LoVo (cell line): ENCODE measurements at places on chromosomes 7 and 10.

- DNase-seq, result no peak
Observed at GRCh38 chr10:102740229-102740628, 3.5 kb upstream of the WBP1L start.

DNA sequence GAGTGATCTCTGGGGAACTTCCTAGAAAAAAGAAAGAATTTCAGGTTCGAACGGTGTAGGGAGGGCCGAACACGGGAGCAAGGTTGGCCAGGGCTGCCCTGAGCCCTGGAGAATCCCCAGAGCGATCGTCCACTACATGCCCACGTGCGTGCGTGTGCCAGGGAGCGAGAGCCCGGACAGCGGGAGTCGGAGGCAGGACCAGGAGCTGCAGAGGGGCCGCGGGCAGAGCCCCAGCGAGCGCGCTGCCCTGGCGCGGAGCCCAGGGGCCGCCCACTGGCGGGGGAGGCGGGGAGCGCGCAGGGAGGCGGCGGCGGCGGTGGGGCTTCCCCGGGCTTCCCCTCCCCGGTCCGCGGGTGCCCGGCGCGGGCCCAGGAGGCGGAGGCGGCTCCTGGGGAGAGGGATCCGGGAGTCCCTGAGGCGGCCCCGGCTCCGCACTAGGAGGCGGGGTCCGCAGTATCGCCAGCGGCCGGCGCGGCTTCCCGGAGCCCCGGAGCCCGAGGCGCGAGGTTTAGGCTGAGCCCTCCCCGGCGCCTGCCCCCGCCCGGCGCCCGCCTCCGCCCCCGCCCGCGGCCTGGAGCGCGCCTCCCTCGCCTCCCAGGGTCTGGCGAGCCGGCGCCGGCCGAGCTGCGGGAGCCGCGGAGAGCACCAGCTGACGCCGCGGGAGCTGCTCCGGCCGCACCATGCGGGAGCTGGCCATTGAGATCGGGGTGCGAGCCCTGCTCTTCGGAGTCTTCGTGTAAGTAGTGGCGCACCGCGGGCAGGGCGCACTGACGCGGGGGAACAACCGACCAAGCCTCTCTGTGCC lies at the start of gene PLPP4:
PLPP4 (plus strand) TSS at position 602 of the 805 bp plus-strand sequence; CDS start at position 681, 79 bp downstream.
- DNase-seq, result no peak

GRCh38 chr10:123888751-123889150 lies 2.9 kb downstream of the CPXM2 start:
- no peak for DNase-seq

- no peak for DNase-seq
Observed at GRCh38 chr7:68205826-68206225, 1209.2 kb downstream of the TYW1 start.

- DNase-seq, result no peak
Observed at GRCh38 chr10:79171504-79171903, 102.7 kb downstream of the ZMIZ1 start.

- DNase-seq, result no peak
Observed at GRCh38 chr10:112593023-112593422, 146.0 kb downstream of the VTI1A start.

DNA sequence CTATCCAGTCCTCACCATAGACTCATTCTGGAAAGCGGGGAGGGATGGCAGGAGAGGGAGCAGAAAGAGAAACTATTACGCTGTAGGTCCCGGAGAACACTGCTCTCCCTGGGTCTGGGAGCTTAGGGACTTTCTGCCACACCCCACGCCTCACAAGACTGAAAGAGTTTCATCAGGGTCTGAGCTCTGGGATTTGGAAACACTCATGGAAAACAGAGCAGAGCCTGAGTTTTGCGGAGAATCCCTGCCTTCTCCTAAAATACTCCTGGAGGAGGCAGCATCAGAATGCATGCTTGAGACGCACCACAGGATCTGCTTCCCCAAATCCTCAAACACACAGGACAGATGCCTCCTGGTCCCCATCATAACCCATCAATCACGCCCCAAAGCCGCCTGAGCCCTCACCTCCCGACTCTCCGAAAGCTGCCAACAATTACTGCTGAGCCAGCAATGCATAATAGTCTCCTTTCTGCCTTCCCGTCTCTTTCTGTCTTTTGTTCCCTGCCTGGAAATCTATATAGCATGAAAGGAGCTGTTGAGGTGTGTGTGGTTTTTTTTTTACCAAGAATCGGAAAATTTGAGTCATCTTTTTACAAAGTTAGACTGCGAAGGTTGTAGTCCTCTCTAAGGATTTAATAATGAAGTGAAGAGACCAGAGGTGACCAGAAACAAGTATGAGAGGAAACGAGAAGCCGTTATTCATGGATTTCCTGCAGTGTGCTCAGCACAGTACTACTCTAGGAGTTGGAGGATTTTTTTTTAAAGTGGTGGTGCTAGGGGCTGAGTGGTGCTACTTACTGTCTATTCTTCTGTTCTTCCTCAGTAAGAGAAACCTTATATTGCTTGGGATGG lies 37.7 kb downstream of the ASB13 start:
- no peak for DNase-seq

DNA sequence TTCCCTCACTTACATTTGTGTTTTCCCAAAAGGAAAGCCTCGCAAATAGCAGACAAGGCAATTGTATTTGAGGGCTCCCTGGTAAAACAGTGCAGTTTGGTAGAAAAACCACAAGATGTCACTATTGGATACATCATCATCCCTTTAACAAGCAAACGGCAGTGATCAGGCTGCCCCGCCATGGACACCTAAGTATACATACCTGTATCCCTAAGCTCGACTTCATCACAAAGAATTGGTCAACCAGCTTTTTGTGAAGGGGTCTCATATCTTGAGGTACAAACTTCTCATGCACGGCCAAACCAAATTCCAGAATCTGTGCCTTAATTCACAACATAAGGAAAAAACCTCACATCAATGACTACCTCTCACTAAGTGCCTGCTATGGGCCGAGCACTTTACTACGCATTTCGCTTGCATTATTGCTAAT lies 179.5 kb upstream of the IMMP2L start:
- peak; percentile 83 for DNase-seq

GRCh38 chr10:77978360-77978759 lies 51.0 kb downstream of the POLR3A start:
- no peak for DNase-seq

DNA sequence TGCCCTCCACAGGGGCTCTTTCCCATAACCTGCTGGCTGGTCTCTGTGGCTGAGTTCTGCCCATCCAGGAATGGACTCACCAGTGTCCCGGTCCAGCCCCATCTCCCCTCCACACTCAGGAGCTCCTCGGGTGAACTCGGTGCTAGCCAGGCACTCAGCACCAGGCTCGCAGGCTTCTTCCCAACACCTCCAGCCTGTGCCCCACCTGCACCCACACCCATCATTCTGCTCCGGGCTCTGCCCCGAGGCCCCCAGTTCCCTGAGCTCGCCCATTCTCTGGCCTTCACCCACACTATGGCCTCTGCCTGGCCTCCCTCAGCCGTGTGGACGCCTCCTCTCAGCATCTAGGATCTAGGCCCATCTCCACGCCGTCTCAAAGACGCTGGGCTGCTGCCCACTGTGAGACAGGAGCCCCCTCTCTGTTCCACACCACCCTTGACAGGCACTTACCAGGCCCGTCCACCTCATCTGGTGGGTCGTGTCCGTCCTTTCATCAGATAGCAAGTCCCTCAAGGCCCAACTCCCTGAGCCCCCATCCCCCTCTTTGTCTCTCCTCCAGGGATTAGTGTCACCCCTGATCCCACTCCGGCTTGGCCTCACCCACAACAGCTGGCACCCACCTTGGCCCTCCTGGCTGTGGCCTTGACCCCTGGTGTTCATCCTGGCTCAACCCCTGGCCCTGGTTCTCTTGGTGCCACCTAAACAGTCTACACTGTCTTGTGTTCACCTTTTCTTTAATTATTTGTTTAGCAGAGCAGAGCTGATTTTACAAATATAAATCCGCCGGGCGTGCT lies 76.0 kb upstream of the FAM20C start:
- DNase-seq, result no peak

DNA sequence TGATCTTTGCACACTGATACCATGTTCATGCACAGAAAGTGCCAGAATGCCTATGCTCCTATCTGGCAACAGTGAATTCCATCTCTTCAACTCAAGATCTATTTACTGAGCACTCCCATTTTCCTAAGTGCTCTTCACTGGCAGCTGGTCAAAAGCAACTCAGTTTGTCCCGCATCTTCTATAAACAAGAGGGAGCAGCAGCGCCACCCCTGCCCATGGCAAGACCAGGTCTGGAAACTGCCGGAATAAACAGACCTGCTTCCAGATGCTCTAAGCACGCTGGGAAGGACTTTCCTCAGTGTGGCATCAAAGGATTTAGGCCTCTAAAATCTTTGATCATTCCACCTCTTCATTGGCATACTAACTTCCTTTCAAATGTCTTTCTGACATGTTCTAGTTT lies 104.4 kb upstream of the MACROH2A2 start:
- DNase-seq, result no peak

GRCh38 chr10:33352175-33352574 lies 17.7 kb upstream of the NRP1 start:
- DNase-seq, result no peak

- no peak for DNase-seq
Observed at GRCh38 chr10:38102880-38103279, 8.7 kb downstream of the ZNF37A start.

DNA sequence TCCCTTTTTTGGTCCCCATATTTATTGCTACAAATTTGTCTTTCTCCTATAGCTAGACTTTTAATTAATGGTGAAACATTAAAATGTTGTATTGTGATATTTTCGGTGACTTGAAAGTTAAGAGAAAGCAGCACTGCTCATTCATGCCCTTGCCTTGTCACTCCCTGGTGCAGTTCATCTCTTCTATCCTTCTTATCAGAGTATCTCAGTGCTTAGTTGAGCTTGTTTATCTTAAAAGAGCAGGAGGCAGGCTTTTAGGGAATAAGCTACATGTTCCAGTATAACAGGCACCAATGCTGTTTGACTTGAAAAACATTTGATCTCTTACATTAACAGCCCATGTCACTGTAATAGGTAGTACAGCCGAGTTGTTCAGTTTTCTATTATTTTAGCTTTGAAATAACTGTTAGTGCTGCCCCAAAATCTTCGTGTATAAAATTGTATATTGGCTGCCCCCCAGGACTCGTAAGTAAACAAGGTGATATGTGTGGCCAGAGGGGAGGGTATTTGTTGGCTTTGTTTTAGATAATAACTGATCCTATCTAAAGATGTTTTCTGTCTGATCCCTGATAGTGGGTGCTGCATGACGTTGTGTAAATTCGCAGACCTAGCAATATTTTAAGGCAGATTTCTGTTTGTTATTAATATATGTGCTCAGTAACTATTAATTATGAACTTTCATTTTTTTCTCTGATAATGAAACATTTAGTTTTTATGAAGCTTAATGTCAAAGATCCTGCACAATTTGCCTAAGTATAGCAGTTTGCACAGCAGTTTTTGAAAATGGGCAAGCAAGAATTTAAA lies 96.5 kb downstream of the BTRC start:
- DNase-seq, result no peak

DNA sequence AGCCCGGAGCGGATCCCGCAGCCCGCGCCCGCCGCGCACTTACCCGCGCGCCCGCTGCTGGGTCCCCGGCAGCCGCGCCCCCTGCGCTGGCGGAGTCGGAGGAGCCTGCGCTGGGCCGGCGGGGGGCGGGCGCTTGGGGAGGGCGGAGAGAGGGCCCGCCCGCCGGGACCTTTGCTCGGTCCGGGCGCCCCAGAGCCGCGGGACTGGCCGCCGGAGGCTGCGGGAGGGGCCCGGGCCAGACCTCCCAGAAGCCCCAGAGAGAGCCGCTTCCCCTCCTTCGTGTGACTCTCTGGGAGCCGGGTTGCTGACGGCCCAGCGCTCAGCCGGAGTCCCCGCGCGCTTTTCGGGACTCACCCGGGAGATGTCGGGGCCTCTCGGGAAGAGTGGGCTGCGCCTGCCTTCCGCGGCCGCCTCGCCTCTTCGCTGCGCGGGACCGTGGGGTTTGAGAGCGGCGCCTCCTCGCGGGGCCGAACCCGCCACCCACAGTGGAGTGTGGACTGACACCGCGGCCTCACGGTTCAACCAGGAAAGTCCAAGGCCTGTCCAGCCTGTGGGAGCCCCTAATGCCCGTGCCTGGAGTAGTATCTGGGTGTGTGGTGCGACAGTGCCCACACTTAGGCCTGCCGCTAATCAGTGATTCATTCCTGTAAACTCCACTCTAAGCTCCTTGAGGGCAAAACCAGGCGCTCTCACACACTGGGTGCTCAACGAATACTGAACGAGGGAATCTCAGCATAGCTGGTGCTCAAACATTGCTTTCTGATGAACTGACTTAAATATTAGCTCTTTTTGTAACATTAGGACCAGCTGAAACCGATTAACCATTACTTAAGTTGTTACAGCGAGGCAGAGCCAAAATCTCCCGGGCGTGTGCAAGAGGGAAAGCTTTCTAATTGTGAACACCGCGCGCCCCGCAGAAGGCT lies at the start of gene GSDME:
GSDME (minus strand) TSS at position 112 of the 923 bp plus-strand sequence. CDS start 7,690 bp downstream, outside the sequence.
- no peak for DNase-seq

DNA sequence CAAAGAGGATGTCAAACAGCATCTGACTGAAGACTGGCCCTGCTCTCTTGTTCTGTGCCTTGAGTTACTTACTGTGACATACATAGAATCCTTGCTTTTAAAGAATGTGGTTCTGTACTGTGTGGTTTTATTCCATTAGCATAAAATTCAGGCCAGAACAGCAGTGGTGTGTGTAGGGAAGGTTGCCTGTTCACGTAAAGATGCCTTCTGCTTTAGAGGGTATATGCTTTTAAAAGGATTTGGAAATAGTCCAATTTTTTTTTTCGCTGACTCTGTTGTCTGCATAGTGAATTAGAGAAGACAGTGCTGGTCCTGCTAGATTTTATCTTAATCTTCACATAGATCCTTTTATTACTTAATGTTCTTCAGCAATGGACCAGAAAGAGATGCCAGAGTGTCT lies 470.8 kb upstream of the SEMA3A start:
- DNase-seq, result no peak

DNA sequence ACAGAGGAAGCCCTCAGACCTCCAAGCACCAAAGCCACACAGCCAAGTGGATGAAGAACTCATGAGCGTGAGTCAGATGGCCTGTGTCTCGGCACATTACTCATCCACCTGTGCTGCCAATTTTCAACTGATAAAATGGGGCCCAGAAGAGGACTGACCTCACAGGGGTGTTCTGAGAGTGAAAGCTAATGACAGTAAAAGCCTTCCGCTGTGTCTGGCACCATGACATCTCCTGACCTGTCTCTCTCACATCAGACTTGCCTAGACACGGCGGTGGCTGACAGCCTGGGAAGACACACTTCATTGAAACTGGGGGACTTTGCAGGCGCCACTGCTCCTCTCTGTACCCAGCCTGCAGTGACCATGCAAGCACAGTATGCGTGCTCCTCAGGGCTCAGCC lies 8.3 kb upstream of the SLC18A3 start:
- DNase-seq, result peak; percentile 13

DNA sequence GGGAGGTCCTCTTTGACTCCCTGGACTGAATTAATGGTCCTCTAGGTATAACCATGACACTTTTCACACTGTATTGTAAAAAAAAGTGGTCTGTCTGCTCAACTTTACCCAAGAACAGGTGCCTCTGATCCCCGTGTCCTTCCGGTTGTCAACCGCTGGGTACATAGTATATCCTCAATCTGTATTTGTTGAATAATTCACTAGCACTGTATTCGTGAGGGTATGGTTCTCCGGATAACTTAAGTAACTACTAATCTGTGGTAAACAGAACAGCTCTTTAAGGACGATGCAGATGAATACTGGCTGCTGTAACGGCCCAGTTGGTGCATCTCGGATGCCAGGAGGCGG lies 472 bp upstream of the ADAM22 start:
- no peak for DNase-seq

- DNase-seq, result no peak
Observed at GRCh38 chr10:63156236-63156635, 23.1 kb downstream of the NRBF2 start.

- DNase-seq, result no peak
Observed at GRCh38 chr10:49632406-49633317, 18.8 kb downstream of the CHAT start.
